Neural crest cell (in vitro differentiated cells): ENCODE measurements at places on chromosomes 7 and 10.

DNA sequence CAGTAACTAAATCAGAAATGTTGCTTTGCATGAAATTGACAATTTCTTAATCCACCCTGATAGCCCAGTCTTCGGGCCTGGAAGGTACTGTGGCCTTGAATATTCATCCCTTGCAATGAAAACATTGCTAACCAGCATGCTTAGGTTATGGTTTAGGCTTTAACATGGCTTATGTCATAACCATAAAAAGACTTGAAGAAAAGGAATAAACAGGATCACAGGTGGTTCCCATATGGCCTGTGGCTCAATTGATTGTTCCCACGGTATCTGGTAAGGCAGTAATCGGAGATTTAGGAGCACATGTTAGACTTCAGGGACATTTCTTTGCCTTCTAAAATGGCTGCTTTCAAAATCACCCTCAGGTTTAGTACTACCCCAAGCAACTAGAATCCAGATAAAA, 139.5 kb downstream of the ST7 start:
- DNase-seq: no peak
- H3K27ac ChIP-seq: no peak overlapping the region
- H3K4me3 ChIP-seq: no peak overlapping the region
- H3K27me3 ChIP-seq: no peaks in the 10 kb centered on the region

DNA sequence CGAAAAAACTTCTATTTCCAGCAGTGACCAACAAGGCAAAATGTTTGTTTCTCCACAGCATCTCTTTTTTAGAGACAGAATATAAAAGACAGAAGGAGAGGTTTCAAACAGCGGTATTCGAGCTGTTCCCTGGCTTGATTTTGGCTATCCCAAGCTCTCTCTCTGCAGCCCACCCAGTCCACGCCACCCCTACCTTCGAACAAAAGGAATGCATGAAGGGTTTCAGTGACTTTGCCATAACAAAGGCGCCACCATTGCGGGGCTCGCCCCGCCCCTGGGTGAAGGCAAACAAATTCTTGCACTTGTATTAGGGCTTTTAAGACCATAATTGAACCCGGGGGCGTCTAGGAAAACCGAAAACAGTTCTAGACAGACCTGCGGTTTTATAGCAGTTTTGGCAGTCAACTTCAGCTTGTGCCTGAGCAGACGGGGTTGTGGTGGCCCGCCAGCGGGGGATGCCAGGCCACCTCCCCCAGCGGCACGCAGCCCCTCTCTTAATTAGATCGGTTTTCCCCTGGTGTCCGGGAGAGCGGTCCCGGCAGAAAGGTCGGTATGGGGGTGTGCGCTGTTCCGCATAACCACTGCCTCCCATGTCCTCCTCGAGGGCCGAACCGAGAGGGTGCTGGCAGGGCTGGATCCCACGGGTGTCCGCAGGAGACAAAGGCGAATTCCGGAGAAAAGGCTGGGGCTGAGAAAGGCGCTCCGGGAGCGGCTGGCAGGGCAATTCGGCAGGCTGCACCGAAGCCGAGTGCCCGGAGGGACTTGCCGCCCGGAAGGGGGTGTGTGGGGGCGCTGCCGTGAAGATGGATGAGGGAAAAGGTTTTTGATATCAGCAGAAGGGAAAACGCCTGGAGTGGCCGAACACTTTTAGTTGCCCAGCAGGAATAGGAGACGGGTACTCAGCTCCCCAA, 2.7 kb upstream of the HOXA11 start:
- no peak for DNase-seq
- H3K27me3 ChIP-seq: peaks cover 99% of the 10 kb centered on the region
- H3K4me1 ChIP-seq: peaks cover 10% of the 10 kb centered on the region
- peak overlapping the region; percentile 34 for H3K4me3 ChIP-seq

- H3K4me3 ChIP-seq: no peak overlapping the region
- DNase-seq: no peak
- no peaks in the 10 kb centered on the region for H3K27me3 ChIP-seq
- no peaks in the 10 kb centered on the region for H3K36me3 ChIP-seq
- H3K27ac ChIP-seq: no peak overlapping the region
Measured at GRCh38 chr10:117969592-117969991, 77.1 kb downstream of the RAB11FIP2 start.

GRCh38 chr7:146090023-146090645, 26.5 kb upstream of the CNTNAP2 start:
- no peak for DNase-seq
- H3K27ac ChIP-seq: no peak overlapping the region
- H3K36me3 ChIP-seq: no peaks in the 10 kb centered on the region
- H3K4me3 ChIP-seq: no peak overlapping the region
- no peaks in the 10 kb centered on the region for H3K4me1 ChIP-seq

DNA sequence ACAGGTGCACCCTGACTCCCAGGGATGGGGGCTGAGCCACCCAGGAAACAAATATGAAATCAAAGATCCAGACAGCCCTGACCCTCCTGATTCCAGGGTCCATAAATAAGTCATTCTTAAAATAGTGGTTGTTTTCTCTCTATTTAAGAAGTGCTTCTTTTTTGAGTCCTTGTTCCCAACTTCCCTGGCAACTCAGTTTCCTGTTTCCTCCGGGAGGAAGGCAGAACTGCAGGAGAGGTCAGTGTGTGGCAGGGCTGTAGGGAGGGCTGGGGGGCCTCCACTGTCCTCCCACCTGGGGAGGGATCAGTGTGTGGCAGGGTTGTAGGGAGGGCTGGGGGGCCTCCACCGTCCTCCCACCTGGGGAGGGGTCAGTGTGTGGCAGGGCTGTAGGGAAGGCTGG, 88.7 kb upstream of the PDGFA start:
- peaks cover 3% of the 10 kb centered on the region for H3K36me3 ChIP-seq
- no peaks in the 10 kb centered on the region for H3K27me3 ChIP-seq
- no peak for DNase-seq
- H3K27ac ChIP-seq: no peak overlapping the region

DNA sequence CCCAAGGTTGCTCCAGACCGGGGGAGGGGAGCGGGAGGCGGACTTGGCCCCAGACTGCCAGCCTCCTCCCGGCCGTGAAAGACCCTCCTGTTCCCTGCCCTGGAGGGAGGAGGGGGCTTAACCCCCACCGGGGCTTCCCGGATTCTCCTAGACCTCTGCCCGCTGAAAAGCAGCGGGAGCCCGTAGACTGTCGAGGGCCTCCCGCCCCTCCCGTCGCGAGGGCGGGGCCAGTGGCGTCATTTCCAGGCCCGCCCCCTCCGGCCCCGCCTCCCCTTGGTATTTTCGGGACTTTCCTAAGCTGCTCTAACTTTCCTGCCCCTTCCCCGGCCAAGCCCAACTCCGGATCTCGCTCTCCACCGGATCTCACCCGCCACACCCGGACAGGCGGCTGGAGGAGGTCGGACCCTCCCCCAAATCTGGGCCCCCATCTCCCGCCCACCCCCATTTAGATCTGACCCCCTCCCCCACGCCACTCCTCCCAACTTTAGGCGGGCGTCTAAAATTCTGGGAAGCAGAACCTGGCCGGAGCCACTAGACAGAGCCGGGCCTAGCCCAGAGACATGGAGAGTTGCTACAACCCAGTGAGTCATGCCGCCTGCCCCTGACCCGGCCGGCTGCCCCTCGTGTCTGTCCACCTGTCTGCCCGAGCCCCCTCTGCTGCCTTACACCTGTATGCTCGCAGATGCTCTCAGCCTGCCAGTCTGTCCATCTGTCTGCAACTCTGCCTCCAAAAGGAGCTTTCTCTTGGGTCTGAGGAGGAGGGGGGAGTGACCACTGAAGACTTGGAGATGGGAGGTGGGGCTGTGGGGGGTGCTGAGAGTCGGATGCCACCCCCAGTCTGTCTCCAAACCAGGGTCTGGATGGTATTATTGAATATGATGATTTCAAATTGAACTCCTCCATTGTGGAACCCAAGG, at the start of gene NFKB2:
NFKB2 (plus strand) TSS at position 306 of the 917 bp plus-strand sequence; CDS start at position 561, 255 bp downstream.
- H3K36me3 ChIP-seq: no peaks in the 10 kb centered on the region
- peaks cover 25% of the 10 kb centered on the region for H3K27me3 ChIP-seq
- H3K4me3 ChIP-seq: peak within 1 kb of the TSS; percentile 92
- peak within 1 kb of the TSS; percentile 19 for H3K27ac ChIP-seq
- peaks cover 38% of the 10 kb centered on the region for H3K4me1 ChIP-seq
- DNase-seq: peak; percentile 83

DNA sequence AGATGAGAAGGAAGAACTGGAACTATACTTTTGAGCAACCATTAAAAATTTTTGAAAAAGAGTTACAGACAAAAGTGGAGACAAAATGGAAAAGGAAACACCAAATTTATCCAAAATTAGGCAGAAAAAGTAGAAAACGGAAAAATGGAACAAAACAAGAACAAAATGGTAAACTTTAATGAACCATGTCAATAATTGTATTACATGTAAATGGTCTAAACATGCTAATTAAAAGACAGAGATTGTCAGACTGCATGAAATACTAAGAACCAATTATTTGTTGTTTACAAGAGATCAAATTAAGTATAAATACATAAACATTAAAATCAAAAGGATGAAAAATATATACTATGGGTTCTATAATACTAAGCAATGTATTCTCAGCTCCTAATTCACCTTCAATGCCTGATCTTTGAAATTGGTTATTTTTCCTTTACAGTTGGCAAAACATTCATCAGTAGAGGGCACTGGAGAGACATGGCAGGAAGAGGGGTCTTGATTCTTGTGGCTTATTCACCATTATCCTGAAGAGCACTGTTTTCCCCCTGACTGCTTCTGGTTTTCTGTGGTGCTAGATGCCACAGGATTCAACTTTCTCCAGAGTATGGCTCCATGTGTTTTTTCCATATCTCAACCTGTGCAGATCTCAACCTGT, 124.9 kb downstream of the ELFN1 start:
- peaks cover 7% of the 10 kb centered on the region for H3K36me3 ChIP-seq
- H3K27ac ChIP-seq: no peak overlapping the region
- H3K4me1 ChIP-seq: no peaks in the 10 kb centered on the region
- no peak for DNase-seq
- no peak overlapping the region for H3K4me3 ChIP-seq

GRCh38 chr7:24898691-24899090, 81.3 kb downstream of the OSBPL3 start:
- no peaks in the 10 kb centered on the region for H3K27me3 ChIP-seq
- H3K4me3 ChIP-seq: no peak overlapping the region
- no peak overlapping the region for H3K27ac ChIP-seq
- H3K4me1 ChIP-seq: no peaks in the 10 kb centered on the region
- DNase-seq: no peak

- peaks cover 10% of the 10 kb centered on the region for H3K4me1 ChIP-seq
- no peaks in the 10 kb centered on the region for H3K36me3 ChIP-seq
- no peak for DNase-seq
- H3K4me3 ChIP-seq: no peak overlapping the region
- H3K27ac ChIP-seq: no peak overlapping the region
Measured at GRCh38 chr10:58638388-58638787, 125.7 kb downstream of the BICC1 start.

- H3K27me3 ChIP-seq: no peaks in the 10 kb centered on the region
- no peaks in the 10 kb centered on the region for H3K36me3 ChIP-seq
- DNase-seq: no peak
- H3K27ac ChIP-seq: no peak overlapping the region
- H3K4me1 ChIP-seq: no peaks in the 10 kb centered on the region
Measured at GRCh38 chr7:111006691-111007090, 84.2 kb upstream of the LRRN3 start.

DNA sequence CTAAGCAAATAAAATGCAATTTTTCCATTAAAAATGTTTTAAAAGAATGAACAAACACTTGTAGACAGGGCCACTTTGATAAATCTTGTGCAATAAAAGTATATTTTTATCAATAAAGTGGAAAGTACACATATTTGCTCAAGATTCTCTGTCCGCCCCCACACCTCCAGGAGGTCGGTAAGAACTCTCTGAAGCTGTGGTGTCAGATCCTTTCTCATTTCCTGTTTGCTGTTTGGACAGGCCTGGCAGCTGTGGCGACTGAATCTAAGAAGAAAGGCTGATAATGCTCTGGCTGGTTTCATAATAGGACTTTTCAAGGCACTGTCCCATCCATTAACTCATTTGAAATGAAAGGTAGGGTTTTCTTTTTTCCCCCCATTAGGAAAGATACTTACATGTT, 15.3 kb upstream of the ASB4 start:
- H3K36me3 ChIP-seq: no peaks in the 10 kb centered on the region
- H3K4me1 ChIP-seq: peaks cover 69% of the 10 kb centered on the region
- H3K4me3 ChIP-seq: peak overlapping the region; percentile 69
- DNase-seq: peak; percentile 6
- no peaks in the 10 kb centered on the region for H3K27me3 ChIP-seq
- H3K27ac ChIP-seq: peak overlapping the region; percentile 97

GRCh38 chr10:114081911-114082583, 38.4 kb downstream of the ADRB1 start:
- no peak overlapping the region for H3K4me3 ChIP-seq
- peaks cover 2% of the 10 kb centered on the region for H3K36me3 ChIP-seq
- H3K4me1 ChIP-seq: peaks cover 45% of the 10 kb centered on the region
- DNase-seq: no peak

GRCh38 chr10:123863721-123864482, 27.7 kb downstream of the CPXM2 start:
- H3K27ac ChIP-seq: no peak overlapping the region
- no peak for DNase-seq
- peaks cover 4% of the 10 kb centered on the region for H3K27me3 ChIP-seq

DNA sequence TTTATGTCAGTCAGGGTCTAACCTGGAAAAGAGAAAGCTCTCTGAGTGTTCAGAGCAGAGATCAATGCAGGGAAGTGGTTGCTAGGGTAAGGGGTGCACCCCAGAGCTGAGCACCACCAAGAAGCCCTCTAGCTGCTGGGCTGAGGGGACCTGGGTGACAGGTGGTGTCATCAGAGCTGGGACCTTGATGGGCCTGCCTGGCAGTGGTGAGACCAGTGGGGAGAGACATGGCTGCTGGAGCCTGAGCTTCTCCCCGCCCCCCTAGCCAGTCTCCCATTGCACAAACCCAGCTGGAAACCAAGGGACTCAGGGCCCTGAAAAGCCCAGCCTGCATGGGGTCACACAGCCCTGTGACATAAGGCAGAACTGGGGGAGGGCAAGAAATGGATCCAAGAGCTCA, 49.1 kb upstream of the OSBPL3 start:
- DNase-seq: no peak
- no peaks in the 10 kb centered on the region for H3K36me3 ChIP-seq
- H3K4me1 ChIP-seq: peaks cover 12% of the 10 kb centered on the region
- no peak overlapping the region for H3K27ac ChIP-seq

GRCh38 chr7:102042016-102042656, 224.7 kb downstream of the CUX1 start:
- no peak overlapping the region for H3K27ac ChIP-seq
- no peaks in the 10 kb centered on the region for H3K27me3 ChIP-seq
- DNase-seq: no peak

DNA sequence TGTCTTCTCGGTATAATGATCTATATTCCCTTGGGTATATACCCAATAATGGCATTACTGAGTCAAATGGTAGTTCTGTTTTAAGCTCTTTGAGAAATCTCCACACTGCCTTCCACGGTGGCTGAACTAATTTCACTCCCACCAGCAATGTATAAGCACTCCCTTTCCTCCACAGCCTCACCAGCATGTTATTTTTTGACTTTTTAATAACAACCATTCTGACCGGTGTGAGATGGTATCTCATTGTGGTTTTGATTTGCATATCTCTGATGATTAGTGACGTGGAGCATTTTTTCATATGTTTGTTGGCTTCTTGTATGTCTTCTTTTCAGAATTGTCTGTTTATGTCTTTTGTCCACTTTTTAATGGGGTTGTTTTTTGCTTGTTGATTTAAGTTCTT, 33.6 kb downstream of the KIAA1217 start:
- H3K27ac ChIP-seq: no peak overlapping the region
- H3K27me3 ChIP-seq: no peaks in the 10 kb centered on the region
- no peak overlapping the region for H3K4me3 ChIP-seq

GRCh38 chr10:24825551-24825950, 101.9 kb upstream of the ARHGAP21 start:
- H3K27me3 ChIP-seq: no peaks in the 10 kb centered on the region
- no peak overlapping the region for H3K4me3 ChIP-seq
- DNase-seq: no peak
- H3K27ac ChIP-seq: no peak overlapping the region
- H3K36me3 ChIP-seq: peaks cover 2% of the 10 kb centered on the region
